ENCODE measurements at places on chromosomes 12 and 14.

- no peak for DNase-seq
Observed at GRCh38 chr14:78075033-78075432, 95.1 kb upstream of the NRXN3 start.

DNA sequence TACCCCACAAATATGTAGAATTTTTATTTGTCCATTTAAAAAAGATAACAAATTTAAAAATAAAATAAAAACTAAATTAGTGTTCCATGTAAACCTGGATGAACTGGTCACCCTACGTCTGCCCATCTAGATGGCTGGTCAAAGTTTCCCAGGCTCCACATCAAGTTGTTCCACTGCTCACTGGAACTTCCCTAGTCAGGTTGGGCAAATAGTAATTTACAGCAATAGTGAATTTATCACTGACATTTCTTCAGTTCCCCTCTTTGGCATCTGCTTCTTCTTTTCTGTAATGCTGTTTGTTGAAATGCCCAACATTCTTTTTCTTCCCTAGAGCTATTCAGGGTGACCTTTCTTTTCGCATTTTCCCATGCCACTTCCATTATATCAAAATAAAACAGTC, 272.7 kb upstream of the BTG1 start:
- DNase-seq = no peak

DNA sequence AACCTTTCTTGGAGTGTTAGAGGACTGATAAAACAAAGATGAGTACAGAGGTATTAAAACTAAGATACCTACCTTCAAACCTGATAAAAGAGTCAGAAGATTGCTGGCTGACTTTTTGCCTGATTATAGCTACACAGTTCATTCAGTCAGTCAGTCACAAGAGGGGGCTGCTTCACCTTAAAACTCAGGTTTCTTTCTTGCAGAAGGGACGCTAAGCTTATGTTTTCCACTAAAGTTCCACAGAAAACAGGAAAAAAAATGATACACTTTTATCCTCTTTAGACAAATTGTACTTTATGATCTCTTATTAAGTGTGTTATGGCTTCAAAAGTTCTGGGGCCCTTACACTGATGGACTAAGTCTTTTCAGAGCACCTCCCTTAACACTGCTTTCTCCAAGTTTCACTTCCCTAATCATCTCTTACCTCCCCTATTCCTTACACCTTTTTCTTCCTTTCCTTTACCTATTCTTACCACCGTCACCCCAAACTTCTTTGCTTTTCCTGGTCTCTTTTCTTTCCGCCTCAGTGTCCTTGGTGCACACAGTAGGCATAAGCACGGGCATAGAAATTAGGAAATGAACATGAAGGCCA, 448.7 kb upstream of the OR4E1 start:
- DNase-seq = no peak

DNA sequence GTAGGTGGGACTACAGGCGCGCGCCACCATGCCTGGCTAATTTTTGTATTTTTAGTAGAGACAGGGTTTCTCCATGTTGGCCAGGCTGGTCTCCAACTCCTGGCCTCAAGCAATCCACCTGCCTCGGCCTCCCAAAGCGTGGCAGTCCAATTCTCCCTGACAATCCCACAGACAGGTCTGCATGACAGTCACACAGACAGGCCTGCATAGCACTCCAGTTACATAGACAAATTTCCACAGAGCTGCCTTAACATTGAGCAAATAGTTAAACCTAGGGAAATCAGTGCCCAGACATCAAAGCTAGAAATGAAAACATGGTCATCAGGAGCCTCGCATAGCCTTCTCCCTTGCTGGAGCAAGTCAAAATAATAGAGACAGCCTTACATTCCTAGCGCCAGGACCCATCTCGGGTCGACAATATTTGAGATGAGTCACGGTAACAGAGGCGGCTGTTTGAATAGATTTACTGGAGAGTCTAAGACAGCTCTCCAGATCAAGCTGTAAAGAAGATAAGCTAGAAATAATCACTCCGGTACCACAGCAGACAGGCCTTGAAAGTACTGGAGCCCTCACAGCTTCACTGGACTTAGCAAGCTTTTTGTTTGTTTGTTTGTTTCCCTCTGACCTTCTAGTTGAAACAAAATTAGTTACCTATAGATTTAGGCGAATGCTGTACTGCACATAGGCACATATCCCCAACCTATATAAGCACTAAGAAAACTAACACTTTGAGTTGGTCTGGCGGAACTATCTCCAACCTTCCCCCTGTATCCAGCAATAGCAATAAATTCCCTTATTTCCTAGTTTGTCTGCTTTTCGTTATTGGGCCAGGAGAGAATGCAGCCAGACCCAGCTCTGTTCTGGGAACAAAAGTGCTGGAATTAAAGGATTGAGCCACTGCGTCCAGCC, 23.8 kb upstream of the PYROXD1 start:
- DNase-seq = no peak

- DNase-seq = no peak
Observed at GRCh38 chr12:42128327-42128726, 16.3 kb downstream of the GXYLT1 start.

GRCh38 chr14:70698288-70698687, 56.6 kb downstream of the TTC9 start:
- DNase-seq = no peak

- DNase-seq = no peak
Observed at GRCh38 chr12:107145397-107145796, 52.0 kb upstream of the CRY1 start.

- DNase-seq = no peak
Observed at GRCh38 chr14:62662811-62663455, 382.3 kb downstream of the KCNH5 start.

- no peak for DNase-seq
Observed at GRCh38 chr12:73220951-73221350, 948.8 kb downstream of the TRHDE start.

DNA sequence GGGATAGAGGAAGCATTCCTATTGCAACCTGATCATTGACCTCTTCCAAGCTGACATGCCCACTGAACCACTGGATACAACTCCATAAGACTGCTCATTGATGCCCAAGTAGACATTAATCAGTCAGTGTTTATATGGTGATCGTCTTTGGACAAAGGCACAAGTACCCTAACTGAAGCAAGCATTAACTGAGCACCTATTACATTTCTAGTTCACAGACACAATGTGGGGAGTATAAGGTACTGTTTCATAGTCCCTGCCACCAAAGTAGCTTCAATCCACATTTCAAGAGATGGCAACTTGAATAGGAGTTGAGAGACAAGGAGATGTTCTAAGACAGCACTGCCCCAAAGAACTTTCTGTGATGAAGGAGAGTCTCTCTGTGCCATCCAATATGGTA, 10.9 kb upstream of the COL2A1 start:
- DNase-seq = no peak

DNA sequence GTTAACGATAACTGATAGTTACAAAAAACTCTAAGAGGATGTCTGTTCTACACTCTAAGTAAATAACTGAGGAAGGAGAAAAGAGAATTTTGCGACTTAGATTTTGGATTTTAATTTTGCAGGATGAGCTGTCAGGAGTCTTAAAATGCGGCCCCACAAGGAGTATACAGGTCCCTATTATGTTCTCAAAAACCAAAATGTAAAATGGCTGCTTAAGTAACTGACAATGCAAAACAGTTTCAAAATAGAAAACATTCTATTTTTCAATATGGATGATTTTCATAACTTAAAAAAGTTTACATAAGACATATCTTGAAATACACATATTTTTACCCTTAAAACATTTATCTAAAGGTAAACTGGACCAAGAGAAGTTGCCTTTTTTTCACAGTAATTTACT, 2.6 kb downstream of the CD69 start:
- no peak for DNase-seq

DNA sequence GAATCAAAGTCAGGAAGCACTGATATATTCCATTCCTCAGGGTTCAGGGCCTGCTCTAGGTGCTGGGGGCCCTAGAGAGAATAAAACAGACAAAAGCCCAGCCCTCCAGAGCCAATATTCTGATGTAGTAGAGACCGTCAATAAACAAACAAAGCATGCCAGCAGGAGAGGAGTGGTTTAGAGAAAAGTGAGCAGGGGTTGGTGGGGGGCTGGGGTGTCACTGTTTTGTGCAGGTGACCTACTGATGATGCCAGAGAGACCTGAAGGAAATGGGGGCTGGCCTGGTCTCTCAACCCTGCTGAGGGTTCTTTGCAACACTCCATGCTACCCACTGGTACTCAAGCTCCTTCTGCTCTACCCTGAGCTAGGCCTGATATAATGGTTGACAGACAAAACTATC, 26.5 kb downstream of the IL26 start:
- DNase-seq = no peak

DNA sequence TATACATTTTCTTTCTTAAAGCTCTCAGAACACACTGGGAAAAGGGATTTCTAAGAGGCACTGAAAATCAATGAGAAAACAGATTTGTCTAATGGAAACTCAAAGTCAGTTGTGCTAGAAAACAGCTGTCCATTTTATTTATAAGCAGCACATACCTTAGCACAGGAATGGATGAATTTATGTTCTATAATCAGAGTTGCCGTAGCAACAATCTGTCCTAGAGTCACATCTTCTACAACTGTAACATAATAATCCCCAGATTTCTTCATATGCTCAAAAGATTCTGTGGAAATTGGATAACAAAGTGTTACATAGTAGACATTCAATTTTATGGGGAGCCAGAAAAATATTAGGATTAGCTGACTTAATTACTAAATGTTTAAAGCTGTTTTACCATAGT, 9.8 kb downstream of the GNPNAT1 start:
- no peak for DNase-seq
